Activated effector memory CD4-positive, alpha-beta T cell treated with Interleukin-2 at 50 U/mL for 16 hours (primary cell): ENCODE measurements at places on chromosomes 16 and 17.

- DNase-seq, result no peak
Measured at GRCh38 chr16:668519-669171, 713 bp downstream of the RHOT2 start.

DNA sequence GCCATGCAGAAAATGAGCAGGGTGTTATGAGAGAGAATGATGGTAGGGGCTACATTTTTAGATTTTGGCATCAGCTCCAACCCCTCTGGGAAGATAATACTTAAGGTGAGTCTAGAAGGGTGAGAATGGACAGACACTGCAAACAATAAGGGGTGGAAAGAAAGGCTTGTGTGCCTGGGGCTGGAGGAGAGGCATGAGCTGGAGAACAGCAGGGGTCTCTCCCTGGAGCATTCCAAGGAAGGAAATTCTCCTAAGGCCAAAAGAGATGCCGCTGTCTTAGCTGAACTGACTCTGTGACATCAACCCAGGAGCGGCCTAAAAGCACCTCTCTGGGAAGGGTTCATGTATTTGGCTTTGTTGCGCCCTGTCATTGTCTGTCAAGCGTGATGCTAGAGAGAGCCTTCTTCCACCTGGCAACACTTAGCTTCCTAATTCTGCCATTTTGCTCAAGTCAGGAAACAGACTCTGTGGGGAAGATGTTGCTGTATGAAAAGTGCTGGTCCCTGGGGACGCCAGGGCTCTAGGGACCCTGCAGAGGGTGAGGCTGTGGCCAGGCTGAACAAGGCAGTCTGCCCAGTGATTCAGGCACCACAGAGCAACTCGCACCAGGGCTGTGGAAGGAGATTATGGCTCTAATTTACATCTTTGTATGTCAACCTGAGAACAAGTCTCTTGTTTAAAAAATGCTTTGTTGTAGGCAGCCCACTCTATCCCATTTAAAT, 225.7 kb downstream of the CBLN1 start:
- no peak for DNase-seq

GRCh38 chr17:81328978-81329926, 34.1 kb upstream of the SLC38A10 start:
- no peak for DNase-seq

DNA sequence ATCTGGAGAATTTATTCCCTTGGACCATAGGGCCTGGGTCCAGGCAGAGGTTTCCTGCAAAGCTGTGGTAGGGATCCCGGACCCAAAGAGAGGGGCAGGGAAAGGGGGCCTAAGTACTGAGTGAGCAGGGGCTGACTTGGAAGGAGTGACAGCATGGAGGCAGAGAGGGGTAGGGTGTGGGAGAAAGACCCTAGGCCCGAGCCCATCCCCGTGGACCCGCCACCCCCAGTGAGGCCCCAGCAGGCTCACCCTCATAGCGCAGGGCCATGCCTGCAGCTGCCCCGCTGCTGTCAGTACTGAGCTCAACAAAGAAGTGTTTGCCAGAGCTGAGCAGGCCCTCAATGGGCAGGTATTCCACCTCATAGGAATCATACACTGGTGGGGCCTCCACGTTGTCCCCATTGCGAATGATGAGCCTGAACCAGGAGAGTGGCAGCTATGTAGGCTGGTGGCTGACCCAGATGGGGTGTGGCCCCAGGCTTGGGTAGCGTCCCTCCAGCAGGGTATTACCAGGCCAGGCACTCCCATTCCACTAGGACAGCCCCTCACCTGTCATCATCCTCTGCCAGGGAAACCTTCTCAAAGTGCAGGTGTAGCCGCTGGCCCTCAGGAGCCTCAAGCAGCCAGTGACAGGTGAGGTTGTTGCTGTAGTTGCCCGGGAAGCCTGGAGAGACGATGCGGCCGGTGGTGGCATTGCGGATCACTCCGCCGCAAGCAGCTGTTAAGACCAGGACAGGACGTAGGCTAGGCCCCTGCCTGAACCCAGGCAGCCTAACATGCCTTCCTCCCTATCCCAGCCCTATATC, 9.1 kb upstream of the PHF12 start:
- DNase-seq, result no peak

DNA sequence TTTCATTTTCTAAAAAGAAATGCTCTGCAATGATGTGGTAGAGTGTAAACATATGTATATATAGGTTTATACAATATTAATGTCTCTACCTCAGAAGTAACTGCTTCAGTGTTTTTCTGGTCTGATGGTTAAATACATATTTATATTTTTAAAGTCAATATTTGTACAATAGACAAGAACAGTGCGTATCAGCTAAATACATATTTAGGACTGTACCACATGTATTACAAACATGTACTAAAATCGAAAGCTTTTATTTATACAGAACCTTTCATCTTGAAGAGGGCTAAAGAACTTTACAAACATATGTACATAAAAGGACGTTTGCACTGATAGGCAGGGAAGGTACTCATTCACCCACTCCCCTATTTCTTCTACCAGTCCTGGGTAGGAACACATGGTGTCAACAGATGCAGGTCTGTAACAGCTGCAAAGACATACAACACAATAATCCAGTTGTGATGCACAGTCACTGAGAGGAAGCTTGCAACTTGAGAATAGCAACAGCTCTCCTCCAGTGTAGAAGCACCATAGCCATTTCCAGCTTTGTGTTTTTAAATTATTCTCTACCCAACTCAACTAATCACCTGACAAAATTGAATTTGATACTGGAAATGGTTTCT, 206.9 kb upstream of the C17orf78 start:
- DNase-seq, result no peak

DNA sequence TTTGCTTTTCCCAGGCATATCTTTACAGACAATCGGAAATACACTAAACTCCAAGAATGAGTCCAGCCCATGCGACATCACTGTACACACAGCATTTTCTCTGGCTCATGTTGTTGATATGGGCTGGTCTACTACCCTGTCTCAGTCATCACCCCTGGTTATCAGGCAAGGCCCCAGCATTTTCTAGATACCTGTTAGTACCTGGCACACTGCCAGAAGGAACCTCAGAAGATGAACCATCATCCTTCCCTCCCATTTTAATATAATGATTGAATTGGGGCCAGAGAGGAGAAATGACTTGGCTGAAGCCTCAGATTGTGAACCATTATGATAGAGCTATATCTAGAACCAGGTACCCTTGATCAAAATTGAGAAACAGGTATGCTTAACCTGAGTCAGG, 406.2 kb downstream of the CDH11 start:
- no peak for DNase-seq

- no peak for DNase-seq
Measured at GRCh38 chr17:71975331-71975801, 145.5 kb upstream of the SOX9 start.

- DNase-seq, result no peak
Measured at GRCh38 chr16:85291302-85292148, 179.3 kb upstream of the CIBAR2 start.

DNA sequence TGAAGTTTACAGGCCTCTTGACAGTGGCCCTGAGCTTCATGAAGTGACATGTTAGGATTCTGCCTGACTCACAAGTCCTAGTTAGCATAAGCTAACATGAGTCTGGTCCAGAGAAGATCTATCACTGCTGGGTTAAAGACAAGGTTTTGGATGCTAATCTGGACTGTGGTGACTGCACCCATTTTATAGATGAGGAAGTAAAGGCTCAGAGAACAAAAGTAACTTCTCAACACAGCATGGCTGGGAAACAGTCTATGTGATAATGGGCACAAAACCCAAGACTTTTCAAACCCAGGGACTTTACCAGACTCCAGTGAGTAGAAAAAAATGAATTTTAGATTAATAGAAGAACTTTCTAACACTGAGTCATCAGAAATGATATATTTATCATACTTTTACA, 236.8 kb upstream of the IRX5 start:
- no peak for DNase-seq

- DNase-seq, result no peak
Measured at GRCh38 chr17:57293077-57293476, 36.8 kb downstream of the MSI2 start.

DNA sequence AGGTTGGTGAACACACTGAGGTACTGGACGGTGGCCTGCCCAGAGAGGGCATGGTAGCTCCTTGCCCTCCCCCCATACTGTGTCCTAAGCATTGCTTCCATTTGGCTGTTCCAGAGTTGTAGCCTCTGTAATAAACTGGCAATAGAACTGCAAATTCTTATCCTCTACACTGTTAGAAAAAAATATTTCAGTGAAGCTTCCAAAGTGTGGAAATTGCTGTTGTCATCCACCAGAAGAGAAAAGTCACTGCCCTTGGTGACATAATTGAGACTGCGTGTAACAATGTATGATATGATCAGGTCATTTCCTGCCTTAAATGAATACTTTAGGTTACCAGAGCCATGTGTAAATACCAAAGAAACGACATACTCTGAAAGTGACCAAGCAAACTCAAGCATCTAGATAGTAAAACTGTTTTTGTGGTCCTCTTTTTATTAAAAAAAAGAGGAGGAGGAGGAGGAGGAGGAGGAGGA, 65.9 kb downstream of the CEP95 start:
- no peak for DNase-seq

DNA sequence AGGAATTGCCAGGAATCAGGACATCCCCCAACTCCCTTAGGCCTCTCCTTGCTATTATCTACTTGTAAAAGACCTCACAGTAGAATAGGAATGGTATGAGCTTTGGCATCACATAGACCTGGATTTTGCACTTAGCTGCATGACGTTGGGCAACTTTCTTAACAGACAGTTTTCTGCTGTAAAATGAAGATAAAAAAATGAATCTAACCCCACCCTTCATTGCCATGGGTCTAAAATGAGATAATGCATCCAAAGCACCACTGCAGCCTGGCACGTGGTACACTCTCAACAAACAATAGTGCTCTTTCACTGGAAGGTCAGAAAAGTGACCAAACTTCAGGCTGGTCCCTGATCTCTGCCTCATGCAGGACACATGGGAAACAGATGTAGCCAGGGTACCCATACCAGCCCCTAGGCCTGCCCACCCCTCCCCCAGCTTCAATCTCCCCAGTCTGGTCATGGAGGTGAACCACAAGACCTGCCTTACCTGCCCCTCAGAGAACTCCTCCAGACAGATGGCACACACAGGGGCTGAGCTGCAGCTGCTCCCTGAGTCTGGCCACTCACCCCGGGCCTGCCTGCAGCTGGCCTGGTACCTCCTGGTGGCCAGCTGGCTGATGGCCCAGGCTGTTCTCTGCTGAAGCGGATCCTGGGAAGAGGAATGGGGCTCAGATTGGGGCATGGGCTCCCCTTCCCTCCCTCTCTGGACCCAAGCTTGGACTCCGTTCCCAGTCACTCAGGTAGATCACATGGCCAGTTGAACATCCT, 8.5 kb upstream of the SUPT4H1 start:
- no peak for DNase-seq

DNA sequence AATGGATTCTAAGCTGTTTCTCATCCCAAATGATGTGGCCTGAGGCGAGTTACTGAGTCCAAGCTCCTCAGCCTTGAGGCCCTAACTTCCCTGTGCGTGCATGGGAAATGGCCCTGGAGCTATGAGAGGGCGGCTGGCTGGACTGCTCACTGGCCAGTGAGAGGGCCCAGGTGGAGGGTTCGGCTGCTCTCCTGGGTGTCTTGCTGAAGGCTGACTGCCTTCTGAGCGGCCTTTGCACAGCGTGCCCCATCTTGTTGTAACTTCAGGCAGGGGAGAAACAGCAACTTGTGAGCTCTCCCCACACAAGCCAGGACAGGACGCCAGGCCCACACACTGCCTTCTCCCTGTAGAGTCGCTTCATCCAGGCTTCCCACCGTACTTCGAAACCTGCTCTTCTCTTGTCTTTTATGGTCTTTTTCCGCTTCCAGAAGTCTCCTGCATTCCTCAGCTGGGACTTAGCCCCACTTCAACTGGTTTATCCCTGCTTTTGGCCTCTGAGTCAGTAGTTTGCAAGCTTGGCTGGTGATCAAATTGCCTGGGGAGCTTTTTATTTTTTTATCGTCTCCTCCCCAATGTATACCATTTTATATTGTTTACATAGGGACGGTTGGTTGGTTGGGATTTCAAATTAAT, 13.3 kb downstream of the CDH3 start:
- no peak for DNase-seq

DNA sequence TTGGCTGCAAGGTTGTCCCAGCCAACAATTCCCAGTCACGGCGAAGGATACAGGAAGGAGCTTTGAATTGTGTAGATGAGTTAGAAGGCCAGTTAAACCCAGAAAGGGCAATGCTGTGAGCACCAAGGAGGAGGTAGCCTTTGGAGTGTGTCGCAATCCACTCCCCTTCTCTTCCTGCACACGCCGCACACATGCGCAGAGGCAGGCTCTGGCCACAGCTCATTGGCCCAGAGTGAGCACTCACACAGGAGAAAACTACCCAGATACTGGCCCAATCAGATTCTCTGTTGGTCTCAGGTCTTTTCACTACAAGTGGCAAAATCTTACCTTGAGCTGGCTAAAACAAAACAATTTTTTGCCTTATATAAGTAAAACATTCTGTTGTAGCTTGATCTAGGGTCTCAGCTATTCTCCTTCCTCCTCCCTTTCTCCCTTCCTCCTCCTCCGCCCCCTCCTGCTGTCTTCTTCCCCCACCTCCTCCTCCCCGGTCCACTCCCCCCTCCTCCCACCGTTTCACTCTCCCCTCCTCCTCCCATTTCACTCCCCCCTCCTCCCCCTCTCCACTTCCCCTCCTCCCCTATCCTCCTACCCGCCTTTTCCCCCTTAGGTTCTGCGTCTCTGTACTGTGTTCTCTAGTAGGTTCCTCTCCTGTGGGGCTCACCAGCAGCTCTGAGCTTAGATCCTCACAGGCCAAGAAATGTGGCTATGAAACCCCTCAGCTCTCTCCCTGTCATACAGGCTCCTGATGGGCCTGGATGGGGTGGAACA, 344.9 kb downstream of the CPPED1 start:
- DNase-seq, result no peak
